Lower leg skin (tissue), 4 donors: ENCODE measurements at places on chromosomes 7 and 10. TPM values are rescaled to one million over a fixed set of nuclear protein-coding genes. Genes with fewer than 3 reads are reported as not detected.

DNA sequence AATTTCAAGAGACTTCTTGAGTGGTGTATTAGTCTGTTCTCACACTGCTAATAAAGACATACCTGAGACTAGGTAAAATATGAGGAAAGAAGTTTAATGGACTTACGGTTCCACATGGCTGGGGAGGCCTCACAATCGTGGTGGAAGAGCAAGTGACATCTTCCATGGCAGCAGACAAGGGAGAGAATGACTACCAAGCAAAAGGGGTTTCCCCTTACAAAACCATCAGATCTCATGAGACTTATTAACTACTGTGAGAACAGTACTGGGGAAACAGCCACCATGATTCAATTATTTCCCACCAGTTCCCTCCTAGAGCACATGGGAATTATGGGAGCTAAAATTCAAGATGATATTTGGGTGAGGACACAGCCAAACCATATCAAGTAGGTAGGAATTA, 150.5 kb downstream of the PCDH15 start:
- no peak for DNase-seq

- DNase-seq: no peak
Measured at GRCh38 chr10:24513155-24513554, 210.5 kb downstream of the ARHGAP21 start.

Gene DENND2A
- total RNA-seq: 2.5 TPM

DNA sequence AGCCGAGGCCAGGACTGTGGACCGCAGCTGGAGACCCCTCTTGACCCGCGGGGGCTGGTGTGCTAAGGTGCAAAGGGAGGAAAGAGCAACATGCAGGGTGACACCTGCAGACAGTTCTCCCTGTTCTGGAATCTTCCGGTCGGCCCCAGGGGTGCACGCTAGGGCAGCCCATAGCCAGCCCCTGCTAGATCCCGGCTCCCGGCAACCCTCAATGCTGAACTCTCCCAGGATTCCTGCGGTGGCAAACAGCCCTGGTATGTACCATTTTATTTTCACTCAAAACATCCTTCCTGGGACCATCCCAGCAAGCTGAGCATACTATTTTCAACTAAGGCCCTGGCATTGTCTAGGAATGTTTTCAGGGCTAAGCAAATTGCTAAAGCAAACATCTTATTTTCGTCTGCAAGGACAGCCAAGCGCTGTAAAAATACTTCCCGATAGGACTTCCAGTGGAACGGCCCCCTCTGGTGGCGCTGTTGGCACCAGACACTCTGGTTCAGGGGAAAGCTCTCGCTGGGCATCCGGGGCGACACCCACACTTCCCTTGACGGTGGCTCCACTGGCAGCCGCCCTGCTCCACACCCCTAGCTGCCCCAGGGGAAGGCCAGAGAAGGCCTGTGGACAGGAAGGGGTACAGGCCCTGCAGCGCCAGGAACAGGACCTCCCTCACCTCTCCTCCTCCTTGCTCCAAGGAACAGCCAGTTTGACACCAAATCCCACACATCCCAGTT, 99.4 kb downstream of the CTBP2 start:
- peak; percentile 96 for DNase-seq

Gene RFC2
- 15.3 TPM for total RNA-seq

Gene ITPRID1
- 0.63 TPM for total RNA-seq

GRCh38 chr7:14023838-14024237, 34.4 kb upstream of the ETV1 start:
- no peak for DNase-seq
